ENCODE measurements at places on chromosomes 7 and 10.

DNA sequence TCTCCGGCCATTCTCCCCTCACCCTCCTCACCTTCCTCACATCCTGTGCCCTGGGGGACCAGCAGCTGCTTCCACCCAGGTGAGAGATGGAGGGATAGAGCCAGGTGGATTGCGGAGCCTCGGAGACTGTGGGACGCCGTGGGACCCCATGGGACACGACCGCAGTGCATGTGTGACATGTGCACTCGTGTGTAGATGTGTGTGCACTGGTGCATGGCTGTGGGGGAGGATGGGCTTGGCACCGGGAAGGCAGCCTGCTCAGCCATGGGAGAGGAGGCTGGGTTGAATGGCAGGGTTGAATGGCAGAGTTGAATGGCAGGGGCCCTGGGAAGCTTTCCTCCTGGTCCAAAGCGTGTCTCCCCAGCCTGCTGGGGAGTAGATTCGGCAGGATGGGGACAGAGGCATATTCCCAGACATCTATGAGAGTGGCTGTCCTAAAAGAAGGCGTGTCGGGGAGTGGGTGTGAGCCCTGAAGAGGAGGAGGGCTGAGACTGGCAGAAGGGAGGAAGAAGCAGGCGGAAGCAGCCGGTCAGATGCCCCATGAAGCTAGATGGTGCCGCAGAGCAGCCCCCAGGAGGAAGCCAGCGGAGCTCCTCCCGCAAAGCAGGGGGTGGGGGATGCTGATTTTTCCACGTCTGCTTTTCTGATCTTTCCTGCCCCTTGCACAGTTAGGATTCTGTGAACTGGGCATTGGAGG lies 815 bp downstream of the GIMAP8 start:
- DNase-seq: peak; percentile 65

DNA sequence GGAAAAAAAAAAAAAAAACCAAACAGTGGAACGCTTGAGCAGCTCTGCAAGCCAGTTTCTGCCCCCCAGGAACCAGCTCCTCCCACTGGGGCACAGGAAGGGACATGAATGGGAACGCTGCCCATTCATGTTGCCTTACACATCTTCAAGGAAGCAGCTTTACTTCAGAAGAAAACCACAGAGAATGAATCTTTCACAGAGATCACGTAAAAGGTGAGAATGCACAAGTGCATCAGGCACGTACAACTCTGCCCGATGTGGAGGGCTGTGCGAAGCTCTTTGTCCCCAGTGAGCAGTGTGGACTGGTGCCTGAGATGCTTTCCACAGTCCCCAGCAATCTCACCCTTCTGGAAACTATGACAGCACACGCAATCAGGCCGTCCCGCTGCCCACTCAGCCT lies 106.2 kb downstream of the DLG5 start:
- no peak for DNase-seq

- no peak for DNase-seq
Observed at GRCh38 chr10:15216700-15217099, 48.2 kb upstream of the NMT2 start.

GRCh38 chr7:50608196-50608906 lies 43.1 kb upstream of the DDC start:
- no peak for DNase-seq

- DNase-seq: no peak
Observed at GRCh38 chr7:89200758-89201157, 405.2 kb upstream of the TEX47 start.

GRCh38 chr7:48094861-48095293 lies 5.8 kb downstream of the UPP1 start:
- DNase-seq: no peak

GRCh38 chr10:69004821-69005220 lies 16.2 kb downstream of the KIFBP start:
- no peak for DNase-seq

DNA sequence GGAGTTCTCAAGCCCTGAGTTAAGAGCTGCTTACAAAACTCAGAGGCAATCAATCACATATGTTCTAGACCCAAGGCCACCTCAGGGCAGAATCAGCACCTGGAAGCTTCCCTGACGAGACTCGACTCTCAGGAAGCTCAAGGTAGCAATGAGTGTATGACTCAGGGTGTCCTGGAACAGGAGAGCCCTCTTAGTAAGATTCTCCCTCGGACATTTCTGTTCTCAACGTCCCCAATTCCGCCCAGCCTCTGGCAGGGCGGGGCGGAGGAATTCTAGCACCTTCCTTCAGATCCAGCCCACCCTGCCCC lies 39.6 kb upstream of the PROSER2 start:
- DNase-seq: no peak

DNA sequence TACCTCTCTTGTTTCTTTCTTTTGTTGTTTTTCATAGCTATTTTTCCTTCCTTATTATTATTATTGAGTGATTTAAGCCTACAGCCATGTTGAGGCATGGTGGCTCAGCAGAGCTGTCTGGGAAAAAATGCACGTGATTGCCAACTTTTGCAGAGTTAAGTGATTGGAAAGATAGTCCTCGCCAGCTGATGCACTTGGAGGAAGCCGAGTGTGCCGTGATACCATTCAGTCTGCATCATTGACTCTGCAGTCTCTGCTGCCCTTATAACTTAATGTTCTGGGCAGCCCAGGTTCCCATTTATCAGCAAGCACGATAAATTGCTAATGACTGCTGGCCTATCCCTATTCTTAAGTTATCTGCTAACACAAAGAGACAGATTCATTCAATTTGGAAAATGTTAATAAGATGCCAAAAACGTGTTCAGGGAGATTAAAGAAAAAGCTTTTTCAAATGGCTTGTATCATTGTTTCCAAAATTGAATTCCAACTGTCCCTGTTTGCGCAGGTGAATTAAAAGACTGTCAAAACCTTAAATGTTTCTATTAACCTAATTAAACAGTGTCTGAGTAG lies 232.9 kb upstream of the NPY start:
- no peak for DNase-seq

GRCh38 chr7:107958764-107959526 lies 44.0 kb downstream of the LAMB1 start:
- no peak for DNase-seq

- DNase-seq: no peak
Observed at GRCh38 chr7:2247141-2247995, 5.3 kb downstream of the NUDT1 start.

DNA sequence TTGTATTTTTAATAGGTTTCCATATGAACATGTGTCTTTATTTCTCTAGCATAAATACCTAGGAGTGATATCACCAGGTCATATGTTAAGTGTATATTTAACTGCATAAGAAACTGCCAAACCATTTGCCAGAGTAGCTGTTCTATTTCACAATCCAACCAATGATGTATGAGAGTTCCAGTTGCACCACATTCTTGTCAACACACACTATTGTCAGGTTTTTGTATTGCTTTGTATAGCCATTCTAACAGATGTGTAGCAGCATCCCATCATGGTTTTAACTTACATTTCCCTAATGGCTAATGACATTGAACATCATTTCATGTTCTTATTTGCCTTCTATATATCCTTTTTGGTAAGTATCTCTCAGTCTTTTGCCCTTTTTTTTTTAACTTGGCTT lies 4.1 kb downstream of the CUZD1 start:
- DNase-seq: no peak

GRCh38 chr7:105024734-105025133 lies 10.7 kb downstream of the KMT2E start:
- no peak for DNase-seq

DNA sequence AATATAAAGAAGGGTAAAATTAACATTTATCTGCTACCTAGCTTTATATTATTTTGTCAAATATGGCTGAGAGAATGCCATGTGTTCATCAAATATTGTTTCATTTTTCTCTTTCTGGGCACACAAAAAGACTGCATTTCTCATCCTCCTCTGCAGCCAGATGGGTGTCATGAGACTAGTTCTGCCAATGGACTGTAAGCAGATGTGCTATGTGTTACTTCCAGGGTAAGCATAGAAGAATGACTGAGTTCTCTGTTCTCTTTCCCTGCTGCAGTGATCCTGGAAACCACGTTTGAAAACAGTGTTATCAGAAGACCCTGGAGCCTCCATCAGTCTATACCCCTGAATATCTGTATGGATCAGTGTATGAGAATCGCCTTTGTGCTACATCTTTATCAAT lies 24.1 kb upstream of the SLK start:
- DNase-seq: no peak

DNA sequence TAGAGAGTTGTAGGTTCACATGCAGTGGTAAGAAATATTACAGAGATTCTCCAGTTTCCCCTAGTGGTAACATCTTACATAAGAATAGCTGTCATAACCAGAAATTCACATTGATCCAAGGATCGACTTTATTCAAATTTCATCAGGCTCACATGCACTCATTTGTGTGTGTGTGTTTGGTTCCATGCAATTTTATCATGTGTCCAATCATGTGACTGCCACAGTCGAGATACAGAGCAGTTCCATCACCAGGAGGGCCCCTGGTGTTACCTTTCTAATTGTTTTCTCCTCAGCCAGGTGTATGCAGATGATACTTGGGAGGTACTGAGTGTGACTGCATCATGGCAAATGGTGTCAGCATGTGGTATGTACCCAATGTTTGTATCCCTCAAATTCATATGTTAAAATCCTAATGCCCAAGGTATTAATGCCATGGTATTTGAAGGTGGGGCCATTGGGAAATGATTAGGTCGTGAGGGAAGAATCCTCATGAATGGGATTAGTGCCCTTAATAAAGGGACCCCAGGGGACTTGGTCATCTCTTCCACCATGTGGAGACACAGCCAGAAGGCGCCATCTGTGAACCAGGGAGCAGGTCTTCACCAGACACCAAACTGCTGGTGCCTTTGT lies 126.3 kb downstream of the CXCL12 start:
- DNase-seq: no peak

GRCh38 chr7:91431601-91432000 lies 167.4 kb downstream of the FZD1 start:
- no peak for DNase-seq

GRCh38 chr10:86642499-86642898 lies 11.8 kb upstream of the OPN4 start:
- no peak for DNase-seq

DNA sequence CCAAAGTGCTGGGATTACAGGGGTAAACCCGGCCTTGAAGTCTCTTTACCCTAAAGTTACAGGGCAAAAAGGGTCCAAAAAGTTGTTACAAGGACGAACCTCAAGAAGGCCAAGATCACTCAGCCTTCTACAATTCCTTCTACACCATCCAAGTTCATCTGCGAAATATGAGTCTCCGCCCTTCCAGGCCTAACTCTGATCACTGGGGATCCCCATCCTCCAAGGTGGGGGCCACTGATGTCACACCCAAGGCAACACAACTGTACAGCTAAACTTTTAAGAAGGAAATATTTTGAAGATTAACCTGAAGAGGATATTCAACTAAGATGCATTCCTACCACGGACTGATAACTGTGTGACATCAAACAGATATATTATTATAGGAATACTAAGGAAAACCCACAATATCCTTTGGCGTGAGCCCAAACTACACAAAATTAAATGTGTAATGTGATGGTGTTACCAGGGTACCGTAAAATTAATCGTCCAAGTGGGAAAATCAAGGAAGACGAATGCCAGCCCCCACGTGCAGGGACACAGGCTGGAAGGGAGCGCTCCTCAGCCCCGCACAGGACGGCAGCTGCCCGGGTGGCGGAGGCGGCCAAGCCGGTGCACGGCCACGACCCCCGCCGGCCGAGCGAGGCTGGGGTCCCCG lies 1.0 kb downstream of the PAXIP1 start:
- no peak for DNase-seq

GRCh38 chr10:29199941-29200679 lies 88.8 kb upstream of the LYZL1 start:
- no peak for DNase-seq

- DNase-seq: no peak
Observed at GRCh38 chr7:26493737-26494428, 202.2 kb downstream of the SNX10 start.

DNA sequence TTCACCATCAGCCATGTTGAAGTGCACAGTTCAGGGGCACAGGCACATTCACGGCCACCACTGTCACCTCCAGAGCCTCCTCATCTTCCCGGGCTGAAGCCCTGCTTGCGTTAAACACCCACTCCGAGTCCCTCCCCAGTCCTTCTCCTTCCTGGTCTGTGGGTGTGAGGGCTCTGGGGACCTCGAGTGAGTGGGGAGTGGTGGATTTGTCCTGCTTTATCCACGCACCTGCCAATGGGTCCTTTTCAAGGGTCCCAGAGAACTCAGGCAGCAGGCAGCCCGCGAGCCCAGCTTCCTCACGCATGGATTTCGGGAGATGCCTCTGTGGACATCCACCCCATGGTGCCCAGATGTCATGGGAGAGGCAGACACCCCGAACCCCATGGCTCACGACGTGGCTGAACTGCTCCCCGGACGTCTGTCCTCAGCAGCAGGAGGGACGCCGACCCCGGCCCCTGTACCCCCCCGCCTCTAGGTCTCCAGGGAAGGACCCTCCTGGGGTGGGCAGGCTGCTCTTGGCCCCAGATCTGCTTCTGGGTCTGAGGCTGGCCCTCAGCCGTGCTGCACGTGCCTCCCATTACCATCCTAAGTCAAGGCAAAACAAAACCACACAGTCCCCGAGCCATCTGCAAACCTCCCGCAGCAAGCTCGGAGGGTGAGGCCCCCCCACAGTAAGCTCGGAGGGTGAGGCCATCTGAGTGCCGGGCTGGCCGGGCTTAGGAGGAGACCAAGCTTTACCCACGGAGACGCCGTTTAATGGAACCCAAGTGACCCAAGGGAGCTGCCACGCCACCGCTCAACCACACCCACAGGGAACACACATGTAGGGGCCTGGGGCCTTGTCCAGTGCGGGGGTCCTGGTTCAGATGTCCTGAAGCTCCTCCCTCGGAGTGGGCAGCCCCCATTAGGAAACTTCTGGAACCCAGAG lies 9.0 kb downstream of the CYP2W1 start:
- DNase-seq: no peak

DNA sequence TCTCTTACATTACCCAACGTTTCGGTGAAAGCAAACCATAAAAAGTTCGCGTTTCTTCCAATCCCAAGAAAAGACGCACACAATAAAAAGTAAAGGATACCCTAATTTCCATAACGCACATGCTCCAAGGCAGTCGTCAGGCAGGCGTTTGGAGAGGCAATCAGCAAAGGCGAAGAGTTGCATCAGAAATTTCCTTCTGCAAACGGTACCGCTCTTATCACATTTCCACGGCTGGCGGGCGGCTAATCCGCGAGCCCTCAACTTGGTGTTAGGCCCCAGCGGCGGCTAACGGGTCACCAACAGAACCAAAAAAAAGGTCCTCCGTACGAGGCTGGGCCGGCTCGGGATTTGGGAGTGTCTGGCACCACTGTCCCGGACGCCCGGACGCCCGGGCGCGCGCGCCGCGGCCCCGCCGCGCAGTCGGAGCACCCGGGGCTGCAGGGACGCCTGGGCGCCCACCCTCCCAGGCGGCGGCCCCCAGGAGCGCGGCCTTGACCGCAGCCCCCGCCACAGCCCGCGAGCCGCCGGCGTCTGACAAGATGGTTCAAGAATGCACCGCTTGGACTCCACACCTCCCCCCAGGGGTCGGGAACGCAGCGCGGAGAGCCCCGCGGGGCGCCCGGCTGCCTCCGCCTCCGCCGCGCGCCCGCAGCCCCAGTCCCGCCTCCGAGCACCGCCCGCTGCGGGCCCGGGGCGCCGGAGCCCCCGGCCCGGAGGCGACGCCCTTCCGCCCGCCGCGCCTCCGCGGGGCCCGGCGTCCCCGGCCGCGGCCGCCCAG lies 9.8 kb upstream of the GRB10 start:
- no peak for DNase-seq
